ENCODE measurements at places on chromosomes 5 and 9.

GRCh38 chr5:158736150-158736870 is 363.4 kb downstream of the EBF1 start:
- no peak for DNase-seq

DNA sequence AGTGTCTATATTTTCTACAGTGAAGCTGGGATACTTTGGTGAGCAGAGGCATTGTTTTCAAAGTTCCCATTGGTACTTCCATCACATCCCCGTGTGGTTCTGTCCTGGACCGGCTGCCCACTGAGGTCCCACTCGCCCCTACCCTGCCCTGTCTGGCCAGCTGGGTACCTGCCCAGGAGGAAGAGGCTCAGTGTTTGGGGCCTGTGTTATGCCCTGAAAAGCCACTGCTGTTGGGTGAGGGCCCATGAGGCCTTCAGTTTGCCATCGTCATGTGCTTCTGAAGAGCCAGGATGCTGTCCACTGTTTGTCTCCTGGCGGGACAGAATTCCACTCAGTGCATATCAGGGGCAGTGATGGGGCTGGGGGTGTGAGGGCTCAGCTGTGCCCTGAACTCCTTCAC is 2.6 kb upstream of the CEP72 start:
- no peak for DNase-seq

DNA sequence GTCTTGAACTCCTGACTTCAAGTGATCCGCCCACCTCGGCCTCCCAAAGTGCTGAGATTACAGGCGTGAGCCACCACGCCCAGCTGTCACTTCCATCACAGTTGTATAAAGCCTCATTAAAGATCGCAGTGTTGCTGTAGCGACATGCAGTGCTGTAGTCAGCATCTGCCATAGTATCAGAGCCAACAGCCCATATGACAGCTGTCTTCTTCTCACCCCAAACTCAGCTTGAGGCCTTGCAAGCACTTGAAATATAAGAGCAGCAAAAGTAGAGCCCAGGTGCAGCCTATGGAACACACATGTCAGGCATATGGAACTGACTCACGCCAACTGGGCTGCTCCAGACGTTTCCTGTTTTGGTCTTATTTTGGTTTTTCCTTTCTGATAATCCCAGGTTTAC is 167.8 kb downstream of the TRIO start:
- peak; percentile 99 for DNase-seq

DNA sequence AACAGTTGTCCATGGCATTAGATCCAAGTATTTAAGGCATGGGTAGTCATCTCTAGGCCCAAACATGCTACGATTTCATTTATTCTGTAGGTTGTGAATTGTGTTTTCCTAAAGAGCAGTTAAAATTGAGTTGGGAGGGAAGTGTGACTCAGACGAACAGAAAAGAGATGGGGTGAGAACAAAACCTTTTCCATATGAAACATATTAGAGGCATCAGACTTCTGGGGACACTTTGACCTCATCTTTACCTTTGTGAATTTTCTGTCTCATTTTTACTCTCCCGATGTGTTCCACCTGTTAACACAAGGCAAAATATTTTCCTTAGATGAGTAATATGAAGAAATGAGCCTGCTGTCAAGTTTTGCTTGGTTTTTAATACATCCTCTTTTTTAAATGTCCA is 181.3 kb downstream of the ESM1 start:
- DNase-seq, result no peak

DNA sequence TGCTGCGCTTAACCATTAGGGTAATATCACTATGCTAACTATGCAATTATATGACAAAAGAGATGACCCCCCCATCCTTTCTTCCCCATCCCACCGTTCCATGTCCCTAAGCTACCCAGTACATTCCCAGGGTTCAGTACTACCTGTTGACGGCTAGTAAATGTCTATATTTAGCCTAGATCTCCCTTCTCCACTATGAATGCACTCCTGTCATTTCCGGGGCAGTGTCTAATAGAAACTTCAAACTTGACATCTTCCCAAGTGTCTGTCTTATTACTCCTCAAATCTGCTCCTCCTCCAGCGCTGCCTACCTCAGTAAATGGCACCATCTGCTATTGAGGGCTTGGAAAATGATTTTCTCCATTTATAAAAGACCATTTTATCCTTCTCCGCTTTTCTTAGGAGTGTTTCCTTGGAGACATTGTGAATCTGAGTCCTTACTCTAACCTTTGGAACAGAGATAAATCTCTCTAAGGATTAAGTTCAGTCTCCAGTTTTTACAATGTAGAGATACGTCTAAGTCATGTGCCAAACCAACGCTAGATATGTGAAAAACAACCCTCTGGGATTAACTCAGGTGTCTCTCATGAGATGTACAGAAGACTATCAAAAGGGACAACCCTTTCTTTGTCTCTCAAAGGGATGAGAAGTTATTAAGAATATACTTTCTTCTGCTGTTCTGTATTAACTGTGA is 114.9 kb downstream of the BNC2 start:
- peak; percentile 29 for DNase-seq

- DNase-seq, result no peak
Measured at GRCh38 chr5:53871050-53871449, 310.6 kb downstream of the NDUFS4 start.

GRCh38 chr5:1501372-1502045 is 22.3 kb downstream of the LPCAT1 start:
- no peak for DNase-seq

Data from NCI-H524 (cell line).